Non-pigmented ciliary epithelial cell (primary cell): ENCODE measurements at places on chromosomes 11 and 22.

DNA sequence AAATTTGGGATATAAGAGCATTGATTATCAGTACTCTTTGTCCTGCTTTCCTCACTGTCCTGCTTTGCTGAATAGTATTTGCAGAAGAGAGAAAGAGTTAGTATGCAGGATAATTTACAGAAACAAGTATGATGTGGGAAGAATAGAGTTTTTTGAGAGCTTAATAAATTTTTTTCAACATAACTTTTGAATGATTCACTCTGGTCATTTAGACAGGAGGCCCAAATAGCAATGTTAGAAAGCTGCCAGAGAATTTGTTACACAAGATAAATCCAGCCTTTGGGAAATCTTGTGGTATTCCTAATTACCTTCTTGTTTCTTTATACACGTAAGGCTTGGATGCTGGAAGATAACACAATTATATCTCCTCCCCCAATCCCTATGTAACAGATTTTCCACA lies 484.6 kb downstream of the CNTN5 start:
- peak; percentile 30 for DNase-seq

GRCh38 chr11:17388609-17389210 lies at the start of gene KCNJ11:
Gene KCNJ11, minus strand, starts transcription at chr11:17388659. Its CDS starts 568 bp downstream, at chr11:17388091.
- DNase-seq: no peak

DNA sequence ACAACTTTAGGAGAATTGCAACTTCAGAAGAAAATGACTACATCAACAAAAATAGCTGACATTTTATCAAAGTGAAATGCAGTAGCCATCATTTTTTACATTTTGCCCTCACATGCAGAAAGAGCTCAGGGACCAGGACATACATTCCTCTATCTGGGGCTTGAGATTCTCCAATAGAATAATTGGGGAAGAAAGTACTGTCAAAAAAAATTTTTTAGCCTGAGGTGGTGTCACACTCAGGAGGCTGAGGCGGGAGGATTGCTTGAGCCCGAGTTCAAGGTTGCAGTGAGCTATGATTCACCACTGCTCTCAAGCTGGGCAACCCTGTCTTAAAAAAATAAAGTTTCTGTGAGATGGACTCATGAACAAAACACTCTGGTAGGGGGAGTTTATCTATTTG lies 32.2 kb upstream of the DEPDC7 start:
- no peak for DNase-seq

- DNase-seq: no peak
Observed at GRCh38 chr22:37905534-37906363, at the start of gene MICALL1. Gene MICALL1, plus strand, starts transcription at chr22:37906297. Its CDS starts 126 bp downstream, at chr22:37906423.

GRCh38 chr11:12793065-12793464 lies 118.8 kb downstream of the TEAD1 start:
- DNase-seq: no peak

GRCh38 chr22:45238957-45239680 lies 1.6 kb downstream of the KIAA0930 start:
- DNase-seq: no peak

GRCh38 chr22:31969789-31970489 lies 25.6 kb downstream of the YWHAH start:
- no peak for DNase-seq

- DNase-seq: no peak
Observed at GRCh38 chr22:28279888-28280287, 360.8 kb upstream of the PITPNB start.

DNA sequence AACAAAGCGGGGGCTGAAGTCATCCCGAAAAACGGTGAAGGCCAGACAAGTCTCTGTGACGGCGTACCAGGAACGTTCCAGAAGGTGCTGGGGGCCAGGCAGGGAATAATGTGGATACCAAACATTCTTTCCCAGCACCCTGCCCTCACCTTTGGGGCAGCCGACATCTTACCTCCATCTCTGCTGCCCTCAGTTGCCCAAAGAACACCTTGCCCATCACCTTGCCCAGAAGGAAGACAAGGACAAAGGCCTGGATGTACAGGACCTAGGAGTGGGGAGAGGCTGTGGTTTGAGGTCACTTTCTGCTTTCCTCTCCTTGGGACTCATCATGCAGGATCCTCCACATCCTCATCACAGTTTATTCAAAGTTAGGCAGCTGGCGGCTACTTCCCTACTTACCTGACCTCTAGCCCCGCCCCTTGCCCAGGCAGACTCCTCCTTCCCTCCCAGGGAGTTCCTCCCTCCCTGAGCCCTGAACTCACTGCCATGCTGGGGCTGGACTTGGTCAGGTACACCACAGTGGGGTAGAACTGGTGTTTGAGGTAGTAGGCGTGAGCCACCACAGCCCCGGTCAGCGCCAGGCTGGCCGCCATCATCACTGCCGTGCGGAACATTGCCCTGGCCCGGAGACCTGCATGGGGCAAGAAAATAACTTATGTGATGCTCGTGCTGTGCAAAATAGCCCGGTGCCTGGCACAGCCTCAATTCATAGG lies 1.2 kb downstream of the SYVN1 start:
- no peak for DNase-seq

- DNase-seq: no peak
Observed at GRCh38 chr11:27842290-27842689, 142.0 kb upstream of the BDNF start.

GRCh38 chr11:58059007-58059350 lies 28.2 kb downstream of the OR6Q1 start:
- peak; percentile 89 for DNase-seq

- no peak for DNase-seq
Observed at GRCh38 chr11:76768909-76769560, 14.1 kb upstream of the TSKU start.

GRCh38 chr11:1881442-1882264 lies 10.0 kb downstream of the PRR33 start:
- DNase-seq: no peak

- no peak for DNase-seq
Observed at GRCh38 chr11:10291801-10292638, 2.0 kb downstream of the SBF2 start.

DNA sequence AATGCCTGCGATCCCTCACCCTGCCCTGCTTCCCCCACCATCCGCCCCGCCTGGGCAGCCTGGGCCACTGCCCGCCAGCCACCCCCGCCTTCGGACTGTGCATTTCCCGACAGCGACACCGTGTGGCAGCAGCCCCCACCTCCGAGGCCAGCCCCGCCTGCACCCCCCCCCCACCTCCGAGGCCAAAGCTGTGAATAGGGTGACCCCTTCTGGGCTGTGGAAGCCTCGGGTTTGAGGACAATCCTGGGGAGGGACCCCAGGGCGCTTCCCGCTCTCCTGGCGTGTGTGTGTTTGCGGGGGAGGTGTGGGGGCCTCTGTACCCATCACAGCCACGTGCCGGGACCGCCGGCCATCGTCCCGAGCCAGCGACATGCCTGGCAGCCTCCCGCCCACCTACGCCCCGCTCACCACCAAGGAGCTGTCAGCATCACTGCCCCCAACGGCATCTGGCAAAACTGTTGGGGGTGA lies 33.8 kb upstream of the PPARA start:
- peak; percentile 19 for DNase-seq

- DNase-seq: no peak
Observed at GRCh38 chr11:112963368-112963955, 2.2 kb downstream of the NCAM1 start.

GRCh38 chr22:19823902-19824211 lies 30.8 kb downstream of the GNB1L start:
- DNase-seq: no peak

GRCh38 chr11:76579056-76579751 lies 91.3 kb downstream of the LRRC32 start:
- DNase-seq: no peak

DNA sequence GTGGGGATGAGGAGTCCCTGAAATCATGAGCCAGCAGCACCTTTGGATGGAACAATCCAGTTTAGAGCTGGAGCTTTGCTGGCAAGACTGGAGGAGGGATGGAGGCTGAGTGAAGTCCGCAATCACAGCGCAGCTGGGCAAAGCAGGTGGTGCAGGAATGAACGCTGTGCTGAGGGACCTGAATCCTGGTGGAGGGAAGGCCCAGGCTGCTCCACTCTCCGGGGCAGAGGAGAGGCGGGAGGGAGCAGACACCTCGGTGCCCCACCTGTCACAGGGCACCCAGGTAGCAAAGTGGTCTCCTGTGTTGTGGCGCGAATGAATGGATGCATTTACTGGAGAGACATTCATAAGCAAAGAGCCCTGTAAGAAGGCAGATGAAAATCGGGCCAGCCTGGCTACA lies 124.8 kb upstream of the ANO1 start:
- DNase-seq: no peak

GRCh38 chr11:12482839-12483238 lies 105.5 kb downstream of the PARVA start:
- no peak for DNase-seq

- DNase-seq: peak; percentile 20
Observed at GRCh38 chr22:21947040-21948014, 5.3 kb downstream of the PPM1F start.

GRCh38 chr22:44179989-44180705 lies 578 bp upstream of the PARVG start:
- no peak for DNase-seq

DNA sequence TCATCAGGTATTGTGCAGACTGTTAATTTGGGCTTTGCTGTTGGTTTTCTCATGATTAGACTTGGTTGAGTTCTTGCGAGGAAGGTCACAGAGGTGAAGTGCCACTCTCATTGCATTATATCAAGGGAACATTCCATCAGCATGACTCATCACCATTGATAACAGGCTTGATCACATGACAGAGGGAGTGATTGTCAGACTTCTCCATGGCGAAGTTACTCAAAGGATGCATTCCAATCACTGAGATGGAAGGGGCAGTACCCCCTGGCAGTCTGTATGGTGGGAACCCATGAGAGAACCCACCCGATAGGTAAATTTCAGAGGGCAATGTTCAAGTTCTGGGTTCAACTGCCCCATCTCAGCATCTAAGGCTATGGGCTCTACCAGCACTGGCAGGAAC lies 19.4 kb upstream of the P2RY2 start:
- no peak for DNase-seq
